ENCODE measurements at places on chromosomes 3 and 15.

GRCh38 chr3:141368062-141368924 lies at the start of gene ZBTB38:
ZBTB38 (plus strand) TSS chr3:141368504; CDS start chr3:141442389, 73,885 bp downstream.
- H3K27me3 ChIP-seq: no peaks in the 10 kb centered on the region
- H3K4me3 ChIP-seq: peak within 1 kb of the TSS; percentile 36
- peaks cover 33% of the 10 kb centered on the region for H3K4me1 ChIP-seq
- H3K36me3 ChIP-seq: no peaks in the 10 kb centered on the region

GRCh38 chr3:151697496-151697895 lies 36.2 kb upstream of the AADACL2 start:
- no peak for DNase-seq
- H3K27me3 ChIP-seq: no peaks in the 10 kb centered on the region
- H3K27ac ChIP-seq: no peak overlapping the region
- H3K36me3 ChIP-seq: no peaks in the 10 kb centered on the region

DNA sequence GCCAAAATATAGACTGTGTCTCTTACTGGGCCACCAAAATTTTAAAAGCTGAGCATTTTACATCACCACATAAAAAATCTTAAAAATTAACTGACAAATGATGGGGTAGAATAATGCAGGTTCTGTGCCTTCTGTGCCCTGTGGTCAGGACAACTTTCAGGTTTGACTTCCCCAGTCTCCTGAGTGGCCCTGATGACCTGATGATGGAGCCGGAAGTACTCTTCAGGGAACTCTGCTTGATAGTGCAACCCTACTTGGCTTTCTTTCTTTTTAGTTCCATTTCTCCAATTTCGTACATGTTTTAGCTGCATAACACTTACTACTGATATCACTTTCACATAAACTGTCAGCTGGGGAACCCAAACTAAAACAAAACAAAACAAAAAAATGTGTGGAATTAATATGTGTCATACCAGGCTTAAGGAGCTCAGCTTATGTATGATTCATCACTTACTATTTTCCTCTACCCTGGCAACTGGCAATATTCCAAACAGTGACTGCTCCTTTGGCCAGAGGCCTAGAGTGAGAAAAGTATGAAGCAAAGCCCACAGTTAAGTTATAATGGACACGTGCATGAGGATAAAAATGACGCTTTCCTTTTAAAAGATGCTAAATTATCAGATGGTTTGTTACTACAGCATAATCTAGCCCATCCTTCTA lies 194.3 kb downstream of the BCHE start:
- peaks cover 4% of the 10 kb centered on the region for H3K4me1 ChIP-seq
- no peaks in the 10 kb centered on the region for H3K27me3 ChIP-seq
- peak overlapping the region; percentile 87 for H3K27ac ChIP-seq
- H3K36me3 ChIP-seq: no peaks in the 10 kb centered on the region
- peak; percentile 96 for DNase-seq

- no peak overlapping the region for H3K27ac ChIP-seq
- DNase-seq: no peak
- H3K4me1 ChIP-seq: no peaks in the 10 kb centered on the region
- H3K4me3 ChIP-seq: no peak overlapping the region
These were observed 218.2 kb upstream of the ADAMTS9 start for GRCh38 chr3:64905906-64906410.

GRCh38 chr15:48537271-48538113 lies 108.0 kb downstream of the FBN1 start:
- DNase-seq: no peak
- H3K27ac ChIP-seq: peak overlapping the region; percentile 58
- H3K4me1 ChIP-seq: peaks cover 17% of the 10 kb centered on the region
- H3K4me3 ChIP-seq: no peak overlapping the region

DNA sequence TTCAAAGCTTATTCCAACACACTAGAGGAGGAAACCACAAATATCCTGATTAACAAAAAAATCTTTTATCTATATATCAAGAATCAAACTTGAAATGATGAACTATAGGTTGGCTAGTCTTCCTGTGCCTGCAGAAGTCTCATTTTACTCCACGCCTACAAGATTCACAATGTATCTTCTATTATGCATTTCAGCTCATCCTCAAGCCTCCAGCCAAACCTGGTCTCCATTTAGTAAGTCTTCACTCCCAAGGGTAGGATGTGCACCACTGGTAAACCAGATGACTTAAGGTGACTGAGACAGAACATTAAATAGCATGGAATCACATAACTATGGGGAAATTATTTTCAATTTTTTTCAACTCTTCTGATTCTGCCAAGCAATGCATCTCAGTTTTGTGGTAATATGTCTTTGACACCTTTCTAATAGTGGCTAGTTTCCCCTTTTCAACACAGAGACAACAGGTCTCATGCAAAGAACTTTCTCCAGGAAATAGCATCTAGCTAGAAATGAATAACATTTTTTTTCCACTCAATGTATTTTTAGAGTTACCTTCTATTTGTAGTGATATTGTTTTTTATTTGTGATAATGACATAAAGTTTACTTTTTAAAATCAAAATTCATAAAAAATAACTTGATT lies 166.9 kb downstream of the TNIK start:
- no peaks in the 10 kb centered on the region for H3K36me3 ChIP-seq
- DNase-seq: no peak
- H3K27ac ChIP-seq: no peak overlapping the region
- H3K4me1 ChIP-seq: no peaks in the 10 kb centered on the region

- no peak overlapping the region for H3K4me3 ChIP-seq
- H3K27ac ChIP-seq: no peak overlapping the region
- no peaks in the 10 kb centered on the region for H3K36me3 ChIP-seq
- DNase-seq: peak; percentile 28
These were observed 113.1 kb downstream of the ABI3BP start for GRCh38 chr3:100880072-100880471.

DNA sequence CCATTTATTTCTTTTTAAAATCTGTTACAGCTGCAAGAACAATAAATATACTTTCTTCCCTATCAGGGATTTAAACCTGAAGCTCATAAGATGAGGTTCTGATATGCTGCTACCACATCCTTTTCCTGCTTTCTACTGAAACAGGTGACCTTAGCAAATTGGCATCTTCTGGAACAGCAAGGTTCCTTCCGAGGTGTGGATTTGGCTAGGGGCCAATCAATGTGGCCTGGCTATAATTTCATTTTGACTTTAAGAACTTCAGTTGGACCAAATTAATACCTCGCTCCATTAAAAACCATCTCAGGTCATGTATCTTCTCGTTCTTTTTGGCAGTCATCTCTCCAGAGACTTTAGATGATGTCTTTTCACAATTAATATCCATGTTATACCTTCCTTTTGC lies 53.4 kb upstream of the C3orf80 start:
- H3K36me3 ChIP-seq: no peaks in the 10 kb centered on the region
- no peak overlapping the region for H3K4me3 ChIP-seq
- no peak overlapping the region for H3K27ac ChIP-seq
- no peaks in the 10 kb centered on the region for H3K27me3 ChIP-seq
- DNase-seq: no peak

- no peak overlapping the region for H3K4me3 ChIP-seq
- peaks cover 2% of the 10 kb centered on the region for H3K36me3 ChIP-seq
- no peaks in the 10 kb centered on the region for H3K27me3 ChIP-seq
- DNase-seq: peak; percentile 62
- H3K4me1 ChIP-seq: no peaks in the 10 kb centered on the region
- H3K27ac ChIP-seq: no peak overlapping the region
These were observed 63.9 kb downstream of the ETV5 start for GRCh38 chr3:186044968-186045367.

- no peaks in the 10 kb centered on the region for H3K4me1 ChIP-seq
- H3K27me3 ChIP-seq: no peaks in the 10 kb centered on the region
- no peak overlapping the region for H3K4me3 ChIP-seq
These were observed 17.9 kb downstream of the FRMD5 start for GRCh38 chr15:44177139-44177538.

GRCh38 chr3:38392604-38393163 lies 46.1 kb downstream of the XYLB start:
- no peaks in the 10 kb centered on the region for H3K4me1 ChIP-seq
- H3K27ac ChIP-seq: no peak overlapping the region
- H3K36me3 ChIP-seq: no peaks in the 10 kb centered on the region
- H3K27me3 ChIP-seq: no peaks in the 10 kb centered on the region
- H3K4me3 ChIP-seq: no peak overlapping the region

GRCh38 chr3:10697918-10698317 lies 118.1 kb upstream of the SLC6A11 start:
- no peak for DNase-seq
- no peaks in the 10 kb centered on the region for H3K36me3 ChIP-seq
- H3K4me3 ChIP-seq: no peak overlapping the region
- H3K4me1 ChIP-seq: no peaks in the 10 kb centered on the region
- H3K27ac ChIP-seq: no peak overlapping the region

DNA sequence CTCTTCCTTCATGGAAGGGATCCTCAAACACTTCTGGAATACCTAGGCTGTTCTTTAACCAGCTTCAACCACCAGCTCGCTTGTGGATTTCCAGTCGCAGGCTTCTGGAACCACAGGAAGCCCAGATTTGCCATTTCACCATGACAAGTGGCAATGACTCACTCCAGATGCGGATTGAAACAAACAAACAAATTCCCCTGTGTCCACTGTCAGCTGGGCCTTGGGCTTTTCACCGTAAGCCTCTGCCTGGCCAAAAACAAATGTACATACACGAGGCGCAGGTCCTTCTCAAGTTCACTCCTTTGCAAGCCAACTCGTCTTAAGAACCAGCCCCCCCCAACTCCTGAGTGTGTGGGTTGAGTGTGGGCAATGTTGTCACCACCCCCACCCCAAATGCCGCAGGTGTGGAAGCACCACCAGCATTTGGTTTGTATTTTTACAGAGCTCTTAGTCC lies 8.8 kb downstream of the BCL6 start:
- H3K36me3 ChIP-seq: peaks cover 7% of the 10 kb centered on the region
- peak; percentile 79 for DNase-seq
- H3K27me3 ChIP-seq: no peaks in the 10 kb centered on the region
- peak overlapping the region; percentile 43 for H3K27ac ChIP-seq
- H3K4me3 ChIP-seq: no peak overlapping the region

DNA sequence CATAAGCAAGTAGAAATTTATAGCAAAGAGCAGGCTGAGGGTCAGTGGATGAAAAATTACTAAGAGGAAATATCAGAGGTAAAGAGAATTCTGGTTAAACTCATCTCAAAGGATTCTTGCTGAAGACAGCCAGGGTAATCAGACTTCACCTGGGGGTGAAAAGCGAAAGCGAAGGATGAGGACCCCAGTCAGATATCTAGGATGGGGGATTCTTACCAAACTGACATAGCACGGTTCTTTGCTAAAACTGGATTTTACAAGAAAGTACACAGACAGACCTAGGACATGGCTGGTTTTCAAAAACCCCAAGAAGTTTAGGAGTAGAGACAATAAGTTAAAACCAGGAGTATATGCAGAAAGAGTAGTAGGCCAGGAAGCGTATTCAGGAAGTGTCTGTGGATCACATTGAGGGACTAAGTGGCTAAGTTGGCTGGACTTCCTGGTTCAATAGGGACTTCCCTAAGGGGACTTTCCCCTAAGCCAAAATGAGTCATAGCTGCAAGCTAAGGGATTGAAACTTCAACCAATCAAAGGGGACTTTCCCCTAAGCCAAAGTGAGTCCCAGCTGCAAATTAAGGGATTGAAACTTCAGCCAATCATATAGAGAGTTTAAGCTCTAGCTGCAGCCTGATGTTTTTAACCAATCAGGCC lies 2.4 kb upstream of the CFAP91 start:
- peaks cover 6% of the 10 kb centered on the region for H3K4me1 ChIP-seq
- peak; percentile 26 for DNase-seq
- H3K4me3 ChIP-seq: no peak overlapping the region
- no peak overlapping the region for H3K27ac ChIP-seq
- no peaks in the 10 kb centered on the region for H3K36me3 ChIP-seq

GRCh38 chr3:105465251-105465853 lies 98.6 kb downstream of the ALCAM start:
- no peak overlapping the region for H3K27ac ChIP-seq
- no peaks in the 10 kb centered on the region for H3K36me3 ChIP-seq
- H3K4me3 ChIP-seq: no peak overlapping the region
- H3K27me3 ChIP-seq: no peaks in the 10 kb centered on the region
- no peaks in the 10 kb centered on the region for H3K4me1 ChIP-seq
- no peak for DNase-seq

DNA sequence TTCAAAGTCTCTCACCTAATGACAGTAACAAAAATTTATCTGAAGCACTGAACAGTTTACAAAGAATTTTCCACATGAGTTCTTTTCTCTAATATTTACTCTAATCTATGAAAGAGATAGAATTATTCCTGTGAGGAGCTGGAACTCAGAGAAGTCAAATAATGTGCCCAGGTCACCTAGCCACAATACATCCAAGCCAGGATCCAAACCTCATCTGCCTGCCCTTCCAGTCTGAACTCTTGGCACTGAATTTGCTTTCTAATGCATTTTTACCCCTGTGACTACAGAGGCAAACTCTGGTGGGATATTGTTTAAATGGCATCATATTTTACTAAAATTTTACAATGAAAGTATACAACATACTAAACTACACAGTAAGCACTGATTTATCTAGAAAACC lies 191.4 kb upstream of the RORA start:
- no peaks in the 10 kb centered on the region for H3K4me1 ChIP-seq
- no peak for DNase-seq
- H3K27ac ChIP-seq: no peak overlapping the region
- no peaks in the 10 kb centered on the region for H3K27me3 ChIP-seq
- no peak overlapping the region for H3K4me3 ChIP-seq

GRCh38 chr3:170802164-170803151 lies 67.5 kb downstream of the RPL22L1 start:
- peak; percentile 91 for DNase-seq
- H3K27me3 ChIP-seq: no peaks in the 10 kb centered on the region
- peak overlapping the region; percentile 83 for H3K27ac ChIP-seq

GRCh38 chr3:195401943-195402342 lies 40.9 kb downstream of the ACAP2 start:
- H3K36me3 ChIP-seq: no peaks in the 10 kb centered on the region
- H3K27ac ChIP-seq: no peak overlapping the region
- H3K4me3 ChIP-seq: no peak overlapping the region
- H3K4me1 ChIP-seq: no peaks in the 10 kb centered on the region

GRCh38 chr3:4270720-4271119 lies 32.4 kb upstream of the SETMAR start:
- no peaks in the 10 kb centered on the region for H3K36me3 ChIP-seq
- no peaks in the 10 kb centered on the region for H3K27me3 ChIP-seq
- no peak overlapping the region for H3K4me3 ChIP-seq
- no peak overlapping the region for H3K27ac ChIP-seq
- no peak for DNase-seq

DNA sequence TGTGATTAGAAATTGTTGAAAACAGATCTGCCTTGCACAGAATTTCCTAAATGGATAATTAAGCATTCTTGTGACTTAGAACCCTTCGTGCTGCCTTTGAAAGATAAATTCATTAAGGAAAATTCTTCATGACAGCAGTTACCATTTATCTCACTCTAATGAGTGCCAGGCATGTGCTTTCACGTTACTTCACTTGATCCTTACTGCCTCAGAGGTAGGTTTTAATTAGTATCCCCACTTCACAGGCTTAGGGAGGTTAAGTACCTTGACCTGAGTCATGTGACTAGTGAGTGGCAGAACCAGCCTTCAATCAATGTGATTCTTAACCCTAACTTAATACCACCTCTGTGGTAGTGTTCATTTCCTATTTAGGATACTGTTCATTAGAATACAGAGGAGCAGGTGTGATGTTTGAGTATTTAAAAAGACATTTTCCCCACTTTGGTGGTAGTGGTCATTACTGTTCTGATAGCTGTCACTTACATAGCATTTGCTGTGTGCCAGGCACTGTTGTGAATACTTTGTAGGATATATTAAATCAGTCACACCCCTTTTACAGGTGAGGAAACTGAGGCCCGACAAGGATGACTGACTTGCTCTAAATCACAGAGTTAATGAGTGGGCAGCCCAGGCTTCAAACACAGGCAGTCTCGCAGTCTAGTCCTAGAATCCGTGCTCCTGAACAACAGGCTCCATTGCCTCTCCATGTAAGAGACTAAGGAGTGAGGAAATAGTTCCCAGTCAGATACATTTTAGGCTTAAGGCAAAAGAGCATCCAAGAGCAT lies 57.9 kb downstream of the RLBP1 start:
- DNase-seq: no peak
- no peaks in the 10 kb centered on the region for H3K36me3 ChIP-seq
- H3K4me1 ChIP-seq: peaks cover 5% of the 10 kb centered on the region
- no peaks in the 10 kb centered on the region for H3K27me3 ChIP-seq
- no peak overlapping the region for H3K27ac ChIP-seq

Data from fibroblast of lung (primary cell).